Stimulated activated CD8-positive, alpha-beta memory T cell treated with anti-CD3 and anti-CD28 coated beads, Interleukin-15, amount 100 ng/mL, for 1 hour (primary cell): ENCODE measurements at places on chromosomes 5 and 9.

DNA sequence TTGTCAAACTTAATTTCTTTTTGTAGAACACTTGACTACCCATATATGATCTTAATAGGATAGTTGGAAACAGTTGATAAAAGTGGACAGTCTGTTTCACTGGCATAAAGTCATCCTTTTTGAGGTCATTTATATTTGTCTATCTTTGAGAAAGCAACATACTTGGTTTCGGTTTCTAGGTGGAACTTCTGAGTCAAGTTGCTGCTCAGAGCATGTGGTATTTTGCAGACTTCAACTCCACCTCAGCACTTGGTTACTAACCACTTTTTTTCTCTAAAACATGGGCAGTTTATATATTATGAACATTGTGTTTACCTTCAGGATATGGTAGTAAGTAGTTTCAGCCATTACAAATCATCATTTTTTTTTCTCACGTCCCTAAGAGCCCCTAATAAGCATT lies 1749.0 kb upstream of the C9orf72 start:
- DNase-seq: no peak

- DNase-seq: no peak
These were observed 159.6 kb downstream of the TLE4 start for GRCh38 chr9:79731171-79731890.

- DNase-seq: no peak
These were observed 24.6 kb downstream of the SPARC start for GRCh38 chr5:151661968-151662732.

- DNase-seq: no peak
These were observed 115.6 kb upstream of the ALDH1B1 start for GRCh38 chr9:38276771-38277439.

GRCh38 chr5:10213316-10213715 lies 36.4 kb downstream of the ATPSCKMT start:
- DNase-seq: no peak

GRCh38 chr5:116130471-116130870 lies 45.6 kb downstream of the COMMD10 start:
- DNase-seq: no peak

- DNase-seq: no peak
These were observed 1640.9 kb upstream of the C9orf72 start for GRCh38 chr9:29214154-29214689.

DNA sequence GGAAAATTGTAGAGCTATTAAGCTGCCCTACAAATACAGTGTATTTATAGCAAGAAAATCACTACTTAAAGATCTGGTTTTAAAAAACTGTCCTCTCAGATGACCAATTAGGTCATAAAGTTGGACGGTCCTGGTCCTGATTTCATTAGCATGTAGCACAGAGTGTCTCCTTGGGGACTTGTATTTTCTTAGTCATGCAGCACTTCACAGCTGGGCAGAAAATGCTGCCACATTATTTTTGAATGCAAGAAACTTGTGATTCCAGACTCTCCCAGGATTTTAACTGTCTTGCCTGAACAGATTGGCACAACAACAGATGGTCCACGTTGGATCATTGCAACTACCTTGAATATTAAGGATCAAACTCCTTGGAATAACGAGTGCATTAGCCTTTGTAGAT lies 348.1 kb upstream of the SGCD start:
- DNase-seq: no peak

GRCh38 chr9:77561331-77562018 lies 86.6 kb downstream of the GNA14 start:
- DNase-seq: no peak

DNA sequence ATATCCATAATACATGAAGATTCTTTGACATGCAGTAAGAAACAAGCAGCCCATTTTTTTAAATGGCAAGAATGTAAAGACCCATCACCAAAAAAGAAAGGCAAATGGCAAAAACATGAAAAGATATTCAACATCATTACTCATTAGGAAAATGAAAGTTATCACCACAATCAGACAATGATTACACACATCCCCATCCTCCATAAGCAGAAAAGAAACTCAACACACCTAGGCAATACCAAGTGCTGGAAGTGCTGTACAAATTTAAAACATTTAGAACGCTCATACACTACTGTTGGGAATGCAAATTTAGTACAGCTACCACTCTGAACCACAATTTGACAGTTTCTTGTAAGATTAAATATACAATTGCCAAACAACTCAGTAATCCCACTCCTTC lies 466.7 kb downstream of the ACTL7B start:
- no peak for DNase-seq

- no peak for DNase-seq
These were observed 606.0 kb downstream of the CDH9 start for GRCh38 chr5:26432386-26432785.

DNA sequence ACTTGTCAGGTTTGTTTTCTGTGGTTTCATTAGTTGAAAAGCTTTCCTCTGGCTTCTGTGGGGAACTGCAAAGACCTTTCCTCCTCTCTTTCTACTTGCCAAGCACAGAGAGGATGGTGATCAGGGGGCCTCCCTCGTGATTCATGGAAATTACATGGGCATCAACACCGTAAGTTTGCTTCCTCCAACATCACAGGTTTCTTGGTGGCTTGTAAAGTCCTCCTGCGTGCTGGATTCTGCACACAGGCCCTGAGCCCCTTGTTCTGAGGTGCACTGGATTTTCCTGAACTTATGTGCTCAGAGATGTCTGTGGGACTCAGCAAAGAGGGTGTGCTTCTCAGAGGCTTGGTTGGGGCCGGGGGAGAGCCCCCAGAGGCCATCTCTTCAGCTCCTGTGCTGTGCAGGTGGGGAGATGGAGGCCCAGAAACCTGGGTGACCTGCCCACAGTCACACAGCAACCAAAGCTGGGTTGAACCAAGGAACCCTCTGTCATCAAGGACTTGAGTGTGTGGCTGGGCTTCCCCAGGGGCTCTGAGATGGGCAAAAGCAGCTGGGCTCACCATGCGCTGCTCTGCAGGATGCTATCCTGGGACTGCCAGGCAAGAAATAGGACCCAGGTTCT lies 36.5 kb downstream of the RGS3 start:
- no peak for DNase-seq

DNA sequence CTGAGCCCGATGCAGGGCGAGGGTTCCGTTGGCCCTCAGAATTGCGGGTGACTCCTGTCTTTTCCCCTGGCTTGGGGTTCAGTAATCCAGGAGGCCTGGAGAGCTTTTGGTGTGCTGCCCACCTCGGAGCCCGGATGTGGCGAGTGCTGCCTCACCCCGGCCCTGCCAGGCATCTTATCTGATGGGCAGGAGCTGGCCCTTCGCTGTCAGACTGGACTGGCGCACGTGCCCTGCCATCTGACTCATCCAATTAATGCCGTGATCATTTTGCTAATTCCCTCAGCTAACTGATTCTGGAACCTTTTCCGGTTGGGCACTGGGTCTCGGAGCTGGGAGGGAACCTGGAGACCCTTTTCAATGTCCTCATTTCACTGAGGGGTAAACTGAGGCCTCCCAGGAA lies 34.6 kb downstream of the RXRA start:
- DNase-seq: no peak
